ENCODE measurements at places on chromosomes 11 and 22.

- peak; percentile 95 for DNase-seq
Measured at GRCh38 chr11:67353317-67354074, at the start of gene POLD4. Gene POLD4, minus strand, starts transcription at chr11:67353546. Its CDS starts 147 bp downstream, at chr11:67353399.

- no peak for DNase-seq
Measured at GRCh38 chr11:92812841-92813240, 156.6 kb upstream of the MTNR1B start.

- DNase-seq: no peak
Measured at GRCh38 chr11:11458485-11458884, 105.4 kb upstream of the CSNK2A3 start.

- no peak for DNase-seq
Measured at GRCh38 chr11:4580124-4580523, 1.4 kb upstream of the OR52I2 start.

GRCh38 chr11:66082946-66083698 lies 13.1 kb downstream of the PACS1 start:
- DNase-seq: peak; percentile 49

DNA sequence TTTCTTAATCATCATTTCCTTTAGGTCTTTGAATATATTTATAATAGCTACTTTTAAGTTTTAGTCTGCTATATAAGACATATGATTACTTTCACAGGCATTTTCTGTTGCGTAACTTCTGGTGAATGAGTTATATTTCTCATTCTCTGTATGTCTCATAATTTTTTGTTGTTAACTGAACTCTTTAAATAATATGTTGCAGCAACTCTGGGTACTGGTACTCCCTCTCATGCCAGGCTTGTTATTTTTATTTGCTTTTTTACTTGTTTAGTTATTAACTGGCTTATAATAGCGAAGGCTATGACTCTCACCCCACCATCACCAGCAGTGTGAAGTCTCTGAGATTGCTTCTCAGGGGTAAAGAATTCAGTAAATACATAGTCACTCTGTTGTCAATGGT lies 524.2 kb upstream of the CHORDC1 start:
- DNase-seq: no peak

DNA sequence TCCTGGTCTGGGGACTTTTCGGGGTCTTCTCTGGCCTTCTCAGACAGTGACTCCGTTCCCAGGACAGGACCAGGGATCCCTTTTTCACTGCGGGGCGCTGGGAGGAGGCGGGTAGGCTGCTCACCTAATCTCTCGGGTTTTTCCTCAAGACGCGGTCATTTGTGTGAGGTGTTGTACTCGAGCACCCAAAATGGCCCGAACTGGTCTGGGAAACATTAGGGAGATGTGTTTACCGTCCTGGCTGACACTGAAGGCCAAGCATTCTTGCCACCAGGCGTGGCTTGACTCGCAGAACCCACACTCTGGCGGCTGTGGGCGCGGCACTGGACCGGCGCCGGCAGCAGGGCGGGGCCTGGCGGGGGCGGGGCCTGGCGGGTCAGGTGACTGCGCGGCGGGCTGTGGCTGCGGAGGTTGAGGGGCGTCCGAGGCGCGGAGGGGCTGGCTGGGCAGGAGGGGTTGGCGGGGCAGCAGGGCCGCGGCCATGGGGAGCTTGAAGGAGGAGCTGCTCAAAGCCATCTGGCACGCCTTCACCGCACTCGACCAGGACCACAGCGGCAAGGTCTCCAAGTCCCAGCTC lies at the start of gene SWAP70:
SWAP70 (plus strand) TSS at position 379 of the 577 bp plus-strand sequence; CDS start at position 482, 103 bp downstream.
- DNase-seq: peak; percentile 88

DNA sequence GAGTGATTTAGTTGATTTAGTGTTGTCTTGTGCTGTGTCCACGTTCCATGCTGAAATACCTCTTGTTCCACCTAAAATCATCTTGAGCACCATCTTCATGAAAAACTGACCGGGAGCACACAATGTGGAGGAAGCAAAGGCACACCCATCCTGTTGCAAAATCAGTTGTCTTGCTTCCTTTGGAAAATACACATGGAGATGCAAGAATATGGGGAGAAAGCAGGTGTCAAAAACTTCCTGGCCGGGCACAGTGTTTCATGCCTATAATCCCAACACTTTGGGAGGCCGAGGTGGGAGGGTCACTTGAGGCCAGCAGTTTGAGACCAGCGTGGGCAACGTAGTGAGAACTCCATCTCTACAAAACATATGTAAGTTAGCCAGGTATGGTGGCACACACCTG lies 151.1 kb downstream of the C11orf91 start:
- no peak for DNase-seq

- no peak for DNase-seq
Measured at GRCh38 chr11:18493310-18493709, 33.4 kb downstream of the TSG101 start.

DNA sequence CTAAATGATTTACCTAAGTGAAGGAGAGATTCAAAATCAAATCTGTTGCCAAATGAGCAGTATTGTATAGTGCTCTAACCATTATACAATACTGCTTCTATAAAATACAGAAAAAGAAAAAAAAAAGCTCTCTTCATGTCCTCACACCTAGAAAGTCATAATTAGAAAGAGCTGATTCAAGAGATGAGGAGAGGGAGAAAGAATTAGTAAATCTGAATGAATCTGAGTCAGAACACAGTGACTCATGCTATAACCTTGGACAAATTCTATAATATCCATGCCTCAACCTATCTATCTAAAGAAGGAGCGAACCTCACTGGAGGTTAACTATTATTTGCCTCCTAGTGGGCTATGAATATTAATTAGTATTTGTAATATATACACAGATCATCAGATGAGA lies 29.4 kb downstream of the AMBRA1 start:
- peak; percentile 67 for DNase-seq

DNA sequence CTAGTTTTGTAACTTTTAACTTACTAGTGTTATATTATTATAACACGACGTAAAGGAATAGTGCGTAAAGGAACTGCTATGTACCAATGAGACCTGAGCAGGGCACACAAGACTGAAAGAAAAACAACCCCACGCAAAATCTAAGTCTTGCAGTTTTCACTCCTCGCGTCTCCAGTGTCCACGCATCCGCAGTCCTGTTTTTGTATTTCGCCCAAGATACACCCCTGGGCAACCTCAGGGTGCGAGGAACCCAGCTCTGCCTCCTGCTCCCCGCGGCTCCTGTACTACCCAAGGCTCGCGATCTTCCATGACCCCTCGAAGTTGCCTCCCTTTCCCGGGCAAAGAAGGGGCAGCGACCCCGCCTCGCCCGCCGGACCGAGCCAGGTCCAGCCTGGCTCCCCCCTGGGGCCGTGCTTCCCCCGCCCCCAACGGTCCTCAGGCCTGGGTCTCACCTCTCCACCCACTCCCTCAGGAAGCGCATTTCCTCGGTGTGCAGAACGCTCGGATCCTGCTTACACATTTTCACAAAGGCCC lies 393 bp downstream of the ST13 start:
- DNase-seq: peak; percentile 43

DNA sequence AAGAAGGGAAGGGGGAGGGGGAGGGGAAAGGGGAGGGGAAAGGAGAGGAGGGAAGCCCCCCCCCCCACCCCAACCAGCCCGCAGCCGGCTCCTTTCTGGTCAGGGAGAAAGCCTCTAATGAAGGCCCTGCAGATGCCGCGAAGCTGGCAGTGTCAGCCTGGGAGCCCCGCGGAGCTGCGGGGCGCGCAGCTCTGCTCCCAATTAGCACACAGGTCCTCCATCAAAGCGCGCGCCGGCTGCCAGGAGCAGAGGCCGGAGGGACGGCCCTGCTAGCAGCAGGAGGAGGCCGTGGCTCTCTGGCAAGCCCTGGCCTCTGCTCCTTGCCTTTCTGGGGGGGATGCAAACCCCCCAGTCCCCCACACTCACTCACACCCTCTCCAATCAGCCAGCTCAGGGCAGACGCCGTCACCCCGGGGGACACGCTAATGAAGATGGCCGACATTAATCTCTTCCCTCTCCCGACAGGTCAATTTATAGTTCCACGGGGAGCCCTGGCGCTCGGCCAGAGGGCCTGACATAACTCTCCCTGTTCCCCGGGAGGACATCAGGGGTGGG lies 70.5 kb upstream of the TCF20 start:
- no peak for DNase-seq

DNA sequence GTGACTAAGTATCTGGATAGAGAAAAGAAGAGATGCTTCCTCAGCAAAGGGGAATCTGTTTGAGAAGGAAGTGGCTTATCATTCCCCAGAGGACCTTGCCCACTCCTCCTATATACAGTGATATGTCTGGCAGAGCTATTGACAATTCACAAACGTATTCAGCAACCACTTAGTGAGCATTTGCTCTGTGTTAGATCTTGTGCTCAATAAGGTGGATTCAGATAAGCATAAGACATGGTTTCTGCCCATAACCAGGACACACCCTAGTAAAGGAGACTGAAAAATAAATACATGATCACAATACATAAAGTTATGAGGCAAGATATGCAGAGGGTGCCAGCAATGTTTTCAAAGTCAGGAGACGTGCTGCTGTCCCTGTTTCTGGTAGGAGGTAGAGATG lies 1.4 kb downstream of the TMEM9B start:
- no peak for DNase-seq

- DNase-seq: peak; percentile 5
Measured at GRCh38 chr11:40722179-40722795, 737.2 kb downstream of the LRRC4C start.

DNA sequence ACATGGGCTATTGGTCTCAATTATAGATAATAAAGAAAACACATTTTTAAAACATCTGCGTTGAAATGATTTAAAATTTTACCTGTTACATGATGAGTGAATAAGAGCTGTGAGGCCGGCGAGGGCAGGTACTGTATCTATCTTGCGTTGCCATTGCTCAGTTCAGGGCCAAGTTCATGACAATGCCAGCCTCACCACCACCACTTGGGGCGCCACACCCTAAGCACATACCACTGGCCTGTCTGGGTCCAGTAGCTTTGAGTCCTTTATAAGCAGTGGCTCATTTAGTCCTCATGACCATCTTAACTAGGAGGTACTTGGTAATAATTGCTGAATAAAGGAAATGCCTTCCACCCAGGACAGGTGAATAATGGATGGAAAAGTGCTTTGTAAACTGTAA lies 14.5 kb upstream of the MB start:
- DNase-seq: peak; percentile 49

- no peak for DNase-seq
Measured at GRCh38 chr22:49630448-49630946, 197.2 kb downstream of the BRD1 start.

DNA sequence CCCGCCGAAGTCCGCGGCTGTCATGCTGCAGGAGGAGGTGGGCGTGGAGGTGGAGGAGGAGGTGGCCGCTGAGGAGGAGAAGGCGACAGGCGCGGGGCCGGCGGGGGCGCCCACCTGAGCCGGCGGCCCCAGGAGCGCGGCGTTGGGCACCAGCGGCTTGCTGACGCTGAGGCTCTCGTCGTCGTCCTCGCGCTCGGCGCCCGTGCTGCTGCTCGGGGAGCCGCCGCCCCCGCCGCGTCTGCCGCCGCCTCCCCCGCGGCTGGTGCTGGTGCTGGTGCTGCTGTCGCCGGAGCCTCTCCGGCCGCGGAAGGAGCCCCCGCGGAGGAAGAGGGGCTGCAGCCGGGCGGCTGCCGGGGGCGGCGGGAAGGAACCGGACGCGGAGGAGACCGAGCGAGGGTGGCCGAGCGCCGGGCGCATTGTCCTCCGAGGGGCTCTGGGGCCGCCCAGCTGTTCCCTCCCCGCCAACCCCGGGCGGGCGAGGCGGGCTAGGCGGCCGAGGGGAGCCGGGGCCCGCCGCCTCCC lies 388 bp downstream of the TMEM121B start:
- no peak for DNase-seq

DNA sequence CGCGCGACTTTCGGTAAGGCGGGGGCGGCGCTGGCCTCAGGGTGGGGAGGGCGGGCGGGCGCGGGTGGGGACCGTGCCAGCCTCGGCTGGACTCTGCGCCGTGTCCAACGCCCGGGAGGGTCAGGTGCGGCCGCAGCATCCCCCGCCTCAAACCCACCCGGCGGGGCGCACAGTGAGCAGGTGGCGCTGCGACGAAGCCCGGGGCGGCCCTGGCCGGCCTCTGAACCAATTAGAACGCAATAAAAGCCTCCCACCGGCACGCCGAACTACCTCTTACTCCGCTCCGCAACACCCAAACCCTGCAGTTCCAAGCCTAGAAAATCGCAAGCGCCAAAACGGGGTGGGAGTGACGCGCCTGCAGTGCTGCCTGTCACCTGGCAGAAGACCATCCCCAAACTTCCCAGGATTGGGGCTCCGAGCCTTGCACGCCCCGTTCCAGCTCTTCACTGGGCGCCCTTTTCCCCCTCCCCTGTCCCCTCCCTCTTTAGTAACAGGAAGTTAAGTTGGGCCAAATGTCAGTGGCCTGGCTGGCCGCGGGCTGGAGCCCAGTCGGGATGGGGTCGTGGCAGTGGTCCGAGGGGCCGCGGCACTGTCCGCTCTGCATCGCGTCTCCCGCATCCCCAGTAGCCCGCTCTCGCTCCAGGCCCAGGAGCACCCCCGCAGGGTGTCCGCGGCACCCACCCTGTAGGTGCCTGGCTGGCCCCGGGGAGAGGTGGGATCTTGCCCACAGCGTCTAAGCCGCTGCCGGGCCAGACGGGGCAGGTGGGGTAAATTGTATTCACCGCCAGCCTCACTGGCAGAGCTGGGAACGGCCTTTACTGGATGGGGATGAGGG lies 541 bp downstream of the MICAL2 start:
- peak; percentile 59 for DNase-seq

DNA sequence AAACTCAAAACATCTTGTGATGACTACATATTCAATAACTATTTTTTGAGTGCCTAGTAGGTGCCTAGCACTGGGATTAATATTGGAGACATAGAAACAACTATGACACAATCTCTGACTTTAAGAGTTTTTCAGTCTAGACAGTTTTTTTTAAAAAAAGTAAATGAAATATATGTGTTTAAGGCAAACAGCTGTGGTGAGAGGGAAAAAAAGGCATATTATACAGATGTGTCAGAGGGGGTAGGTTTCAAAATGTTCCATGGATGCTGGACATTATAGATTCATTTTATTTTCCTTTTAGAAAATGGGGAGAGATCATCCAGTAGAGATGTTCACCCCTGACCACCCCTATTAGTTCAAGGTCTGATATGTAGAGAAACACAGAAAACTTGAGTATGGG lies 90.8 kb downstream of the LUZP2 start:
- no peak for DNase-seq

- DNase-seq: no peak
Measured at GRCh38 chr11:2305788-2306451, 4.1 kb downstream of the TSPAN32 start.

- no peak for DNase-seq
Measured at GRCh38 chr11:121429556-121429955, 22.6 kb upstream of the SORL1 start.

All from M059J (cell line).